Fibroblast of lung (primary cell): ENCODE measurements at places on chromosomes 3 and 15. TPM values are rescaled to one million over a fixed set of nuclear protein-coding genes. Genes with fewer than 3 reads are reported as not detected.

DNA sequence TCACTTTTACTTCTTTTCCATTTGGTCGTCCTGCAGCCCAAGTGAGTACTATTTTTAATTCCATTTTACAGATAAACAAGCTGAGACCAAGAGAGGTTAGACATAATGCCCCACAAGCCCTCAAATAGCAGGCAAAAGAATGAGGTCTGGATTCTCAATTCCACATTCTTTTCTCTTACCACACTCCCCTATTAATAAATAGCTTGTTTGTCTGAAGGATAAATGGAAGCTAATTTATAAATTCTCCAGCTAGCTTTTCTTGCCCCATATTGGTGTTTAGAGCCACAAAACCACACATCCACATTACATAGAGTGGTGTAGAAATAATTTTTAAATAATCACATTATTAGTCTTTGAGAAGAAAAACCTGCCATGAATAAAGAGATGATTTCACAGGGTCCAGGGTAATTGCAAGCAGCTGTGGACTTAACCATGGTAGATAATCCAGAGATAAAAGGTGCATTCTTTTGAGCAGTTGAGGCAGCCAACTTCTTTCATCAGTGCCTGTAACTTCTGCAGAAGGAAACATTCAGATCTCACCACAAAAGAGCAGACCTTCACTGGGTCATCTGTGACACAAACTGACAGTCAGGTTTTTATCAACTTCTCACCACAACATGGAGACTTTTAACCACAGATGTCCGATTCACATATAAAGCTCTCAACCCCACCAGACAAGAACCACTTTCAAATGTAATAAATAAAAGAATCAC lies 313.4 kb upstream of the STT3B start:
- H3K27me3 ChIP-seq, result no peaks in the 10 kb centered on the region
- no peak for DNase-seq
- H3K27ac ChIP-seq, result no peak overlapping the region
- H3K4me3 ChIP-seq, result no peak overlapping the region
- H3K4me1 ChIP-seq, result no peaks in the 10 kb centered on the region
- no peaks in the 10 kb centered on the region for H3K36me3 ChIP-seq

GRCh38 chr3:71376911-71377310 lies 206.6 kb downstream of the FOXP1 start:
- no peak for DNase-seq
- H3K36me3 ChIP-seq, result no peaks in the 10 kb centered on the region
- H3K27ac ChIP-seq, result no peak overlapping the region
- no peaks in the 10 kb centered on the region for H3K27me3 ChIP-seq
- no peak overlapping the region for H3K4me3 ChIP-seq

DNA sequence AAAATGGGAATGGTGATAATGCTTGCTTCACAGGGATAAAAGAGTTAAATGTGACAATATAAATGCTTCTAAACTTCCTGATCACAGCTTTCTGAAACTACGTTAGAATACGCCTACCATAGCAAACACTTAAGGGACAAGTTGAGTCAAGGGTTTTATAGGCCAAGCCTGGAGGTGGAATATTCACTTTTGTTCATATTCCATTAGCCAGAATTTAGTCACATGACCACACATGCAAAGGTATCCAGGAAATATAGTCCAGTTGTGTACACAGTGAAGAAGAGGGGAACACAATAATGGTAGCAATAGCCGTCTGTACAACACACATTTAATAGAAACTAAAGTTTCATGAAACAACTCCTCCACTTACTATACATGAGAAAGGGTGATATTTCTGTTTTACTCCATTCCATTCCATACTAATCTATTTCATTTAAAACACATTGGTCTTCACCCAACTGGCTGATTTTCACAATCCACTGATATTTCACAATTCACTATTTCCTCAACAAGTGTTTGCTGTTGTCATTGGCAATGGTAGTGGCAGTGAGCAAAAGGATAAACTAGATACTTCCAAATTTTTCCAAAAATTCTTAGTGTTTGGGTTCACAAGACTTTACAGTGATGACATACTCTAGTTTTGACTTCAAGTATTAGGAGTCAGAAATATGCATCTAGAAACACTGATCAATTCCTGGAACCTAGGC lies 270.9 kb downstream of the ERC2 start:
- no peak overlapping the region for H3K4me3 ChIP-seq
- no peaks in the 10 kb centered on the region for H3K36me3 ChIP-seq
- H3K27ac ChIP-seq, result no peak overlapping the region
- no peaks in the 10 kb centered on the region for H3K4me1 ChIP-seq
- no peak for DNase-seq

DNA sequence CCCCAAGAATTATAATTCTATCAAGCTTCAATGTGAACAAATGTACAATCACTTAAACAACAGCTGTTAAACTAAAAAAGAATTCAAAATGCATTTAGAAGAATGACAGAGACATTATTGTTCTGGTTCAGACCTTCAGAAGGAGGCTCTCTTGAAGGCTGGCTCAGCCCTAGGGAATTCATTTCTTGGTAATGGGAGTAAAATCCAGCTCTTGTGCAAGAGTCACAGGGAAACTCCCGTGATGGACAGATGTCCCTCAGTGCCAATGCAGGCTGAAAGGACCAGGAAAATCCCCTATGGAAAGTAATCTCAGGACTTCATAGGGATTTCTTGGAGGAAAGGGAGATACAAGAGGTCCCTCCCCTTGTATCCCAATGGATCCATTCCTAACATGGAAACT lies 149.9 kb upstream of the STT3B start:
- no peak overlapping the region for H3K27ac ChIP-seq
- H3K36me3 ChIP-seq, result no peaks in the 10 kb centered on the region
- H3K4me1 ChIP-seq, result no peaks in the 10 kb centered on the region
- H3K4me3 ChIP-seq, result no peak overlapping the region

CPNE4 gene
- 0.17 TPM in 1 of 2 replicates, not detected in the other for total RNA-seq

FSTL1 gene
- 279 and 309 TPM in 2 replicates for total RNA-seq

GRCh38 chr3:139933766-139934165 lies 1.2 kb upstream of the CLSTN2 start:
- no peaks in the 10 kb centered on the region for H3K36me3 ChIP-seq
- H3K27ac ChIP-seq, result no peak overlapping the region
- H3K4me1 ChIP-seq, result no peaks in the 10 kb centered on the region
- peaks cover 11% of the 10 kb centered on the region for H3K27me3 ChIP-seq
- H3K4me3 ChIP-seq, result no peak overlapping the region

DNA sequence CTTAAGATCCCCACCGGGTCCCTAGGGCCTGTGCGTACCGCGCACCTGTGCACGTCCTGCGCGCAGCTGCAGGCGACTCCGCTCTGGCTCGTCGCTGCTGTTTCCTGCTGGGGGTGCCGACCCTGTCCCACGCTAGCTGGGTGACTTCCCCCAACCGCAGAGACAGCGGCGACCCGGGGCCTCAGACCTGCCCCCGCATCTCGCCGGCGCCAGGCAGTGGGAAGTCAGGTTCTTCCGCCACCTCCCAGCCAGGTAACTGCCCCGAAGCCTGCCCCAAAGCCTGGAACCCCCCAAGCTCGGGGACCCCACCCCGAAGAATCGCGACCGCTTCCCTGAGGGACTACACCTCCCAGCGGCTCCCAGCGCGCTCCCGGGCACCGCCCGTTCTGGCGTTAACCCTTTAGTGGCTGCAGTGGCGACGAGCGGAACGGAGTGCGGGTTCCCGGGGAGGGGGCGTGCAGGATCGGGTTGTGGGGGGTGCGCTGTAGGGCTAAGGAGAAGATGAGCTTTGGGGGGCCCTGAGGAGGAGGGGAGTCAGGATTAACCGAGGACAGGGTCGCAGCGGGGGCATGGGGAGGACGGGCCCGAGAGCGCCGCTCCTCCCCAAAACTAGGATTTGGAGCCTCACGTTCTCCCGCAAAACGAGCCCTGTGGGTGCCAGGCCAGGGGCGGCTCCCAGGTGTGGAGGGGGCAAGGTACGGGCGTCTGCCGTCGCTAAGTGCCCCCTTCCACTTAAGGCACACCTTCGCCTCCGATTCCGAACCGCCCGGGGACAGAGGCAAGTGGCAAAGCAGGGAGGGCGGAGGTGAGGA lies 589 bp downstream of the NEIL1 start:
- H3K36me3 ChIP-seq, result no peaks in the 10 kb centered on the region
- peak overlapping the region; percentile 71 for H3K4me3 ChIP-seq
- no peak overlapping the region for H3K27ac ChIP-seq
- H3K4me1 ChIP-seq, result no peaks in the 10 kb centered on the region

C15orf62 gene
- under 0.01 and 0.17 TPM in 2 replicates for total RNA-seq

- no peak overlapping the region for H3K27ac ChIP-seq
- H3K36me3 ChIP-seq, result no peaks in the 10 kb centered on the region
- H3K27me3 ChIP-seq, result no peaks in the 10 kb centered on the region
These were observed 269.4 kb upstream of the PEX5L start for GRCh38 chr3:180306155-180306554.

DNA sequence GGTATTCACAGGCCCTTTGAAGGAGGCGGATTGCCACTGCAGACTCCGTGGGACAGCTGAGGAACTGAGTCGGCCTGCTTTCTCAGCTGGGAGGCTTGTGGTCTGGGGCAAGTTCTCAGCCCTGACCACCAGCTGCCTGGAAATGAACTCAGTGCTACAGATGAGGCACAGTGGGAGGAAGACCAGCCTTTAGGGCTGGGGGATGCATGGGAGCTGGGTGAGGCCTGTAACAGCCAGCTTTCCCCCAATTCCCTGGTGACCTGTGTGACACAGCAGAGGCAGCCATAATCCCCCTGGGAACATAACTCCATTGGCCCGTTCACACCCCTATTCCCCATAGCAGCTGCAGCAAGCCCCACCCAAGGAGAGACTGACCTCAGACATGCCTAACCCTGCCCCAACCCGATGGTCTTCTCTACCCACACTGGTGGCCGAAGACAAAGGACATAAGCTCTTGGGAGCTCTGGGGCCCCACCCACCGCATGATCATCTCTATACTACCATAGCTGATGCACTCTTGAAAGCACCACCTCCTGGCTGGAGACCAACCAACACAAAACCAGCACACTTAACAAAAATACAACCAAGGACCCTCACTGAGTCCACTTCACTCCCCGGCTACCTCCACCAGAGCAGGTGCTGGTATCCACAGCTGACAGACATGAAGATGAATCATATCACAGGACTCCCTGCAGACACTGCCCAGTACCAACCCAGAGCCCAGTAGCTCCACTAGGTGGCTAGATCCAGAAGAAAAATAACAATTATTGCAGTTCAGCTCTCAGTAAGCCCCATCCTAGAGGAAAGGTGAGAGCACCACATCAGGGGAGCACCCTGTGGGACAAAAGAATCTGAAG lies 24.9 kb downstream of the ZMAT3 start:
- H3K36me3 ChIP-seq, result no peaks in the 10 kb centered on the region
- DNase-seq, result peak; percentile 65
- H3K27ac ChIP-seq, result no peak overlapping the region
- H3K4me3 ChIP-seq, result no peak overlapping the region

GRCh38 chr3:151926956-151927355 lies 53.5 kb downstream of the SUCNR1 start:
- H3K36me3 ChIP-seq, result no peaks in the 10 kb centered on the region
- no peaks in the 10 kb centered on the region for H3K27me3 ChIP-seq
- peaks cover 9% of the 10 kb centered on the region for H3K4me1 ChIP-seq
- no peak overlapping the region for H3K4me3 ChIP-seq

DNA sequence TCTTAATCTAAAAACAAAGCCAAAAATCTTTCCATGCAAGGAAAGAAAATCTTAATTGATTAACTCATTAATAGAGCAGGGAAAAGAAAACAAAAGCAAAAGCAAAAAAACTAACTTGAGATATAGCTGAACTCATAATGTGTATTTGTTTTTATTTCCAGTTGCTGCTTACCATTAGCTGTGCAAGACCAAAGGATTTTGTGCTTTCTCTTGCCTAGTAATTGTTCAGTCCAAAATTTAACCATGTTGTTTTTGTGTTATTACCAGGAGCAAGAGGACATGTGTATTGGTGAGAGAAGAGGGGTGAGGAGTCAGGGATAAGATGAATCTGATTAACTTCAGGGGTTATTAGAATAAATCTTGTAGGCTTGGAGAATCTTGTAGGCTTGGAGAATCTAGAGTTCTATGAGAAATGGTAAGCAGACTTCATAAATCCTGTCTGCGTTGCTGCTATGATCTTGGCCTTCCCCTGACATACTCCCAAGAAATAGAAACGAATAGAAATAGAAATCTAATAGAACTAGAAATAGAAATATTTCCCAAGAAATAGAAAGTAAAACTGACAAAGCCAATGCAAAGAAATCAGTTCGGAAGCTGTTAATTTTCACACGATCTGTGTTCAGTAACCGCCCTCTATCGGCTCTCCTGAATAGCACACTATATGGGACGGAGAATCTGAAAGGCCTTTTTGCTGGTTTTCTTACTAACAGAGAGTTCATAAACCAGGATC lies 72.6 kb upstream of the TNFSF10 start:
- peak; percentile 46 for DNase-seq
- H3K27ac ChIP-seq, result no peak overlapping the region
- no peaks in the 10 kb centered on the region for H3K4me1 ChIP-seq
- no peak overlapping the region for H3K4me3 ChIP-seq
- H3K36me3 ChIP-seq, result no peaks in the 10 kb centered on the region

GRCh38 chr3:13716540-13717221 lies 163.2 kb downstream of the WNT7A start:
- no peak overlapping the region for H3K4me3 ChIP-seq
- no peaks in the 10 kb centered on the region for H3K4me1 ChIP-seq
- no peaks in the 10 kb centered on the region for H3K36me3 ChIP-seq
- DNase-seq, result no peak
- no peak overlapping the region for H3K27ac ChIP-seq

CD96 gene
- total RNA-seq, result under 0.01 TPM in 1 of 2 replicates, not detected in the other

SLC28A2 gene
- total RNA-seq, result not detected in 2 replicates

NOX5 gene
- total RNA-seq, result under 0.01 and 0.33 TPM in 2 replicates

- H3K4me1 ChIP-seq, result no peaks in the 10 kb centered on the region
- no peaks in the 10 kb centered on the region for H3K36me3 ChIP-seq
- H3K4me3 ChIP-seq, result no peak overlapping the region
- DNase-seq, result no peak
- H3K27ac ChIP-seq, result no peak overlapping the region
These were observed 157.8 kb upstream of the CTNNB1 start for GRCh38 chr3:41041462-41041861.

- no peak overlapping the region for H3K4me3 ChIP-seq
- DNase-seq, result peak; percentile 6
- no peaks in the 10 kb centered on the region for H3K27me3 ChIP-seq
These were observed 283.1 kb downstream of the GABRG3 start for GRCh38 chr15:27254055-27254454.

- H3K4me1 ChIP-seq, result no peaks in the 10 kb centered on the region
- no peak overlapping the region for H3K4me3 ChIP-seq
- H3K27ac ChIP-seq, result no peak overlapping the region
- H3K36me3 ChIP-seq, result no peaks in the 10 kb centered on the region
- no peak for DNase-seq
These were observed 214.9 kb downstream of the BCHE start for GRCh38 chr3:165622356-165622755.

LDHAL6B gene
- total RNA-seq, result not detected in 2 replicates

ACAN gene
- under 0.01 TPM in 2 replicates for total RNA-seq

COLQ gene
- 0.26 and 0.33 TPM in 2 replicates for total RNA-seq

- H3K4me3 ChIP-seq, result no peak overlapping the region
- H3K4me1 ChIP-seq, result peaks cover 2% of the 10 kb centered on the region
- no peaks in the 10 kb centered on the region for H3K36me3 ChIP-seq
These were observed 37.6 kb upstream of the BNC1 start for GRCh38 chr15:83322061-83322460.
